ENCODE measurements at places on chromosomes 7 and 10.

GRCh38 chr10:26624006-26624405 is 73.5 kb upstream of the PDSS1 start:
- DNase-seq = no peak

GRCh38 chr7:139976838-139977656 is 85.7 kb downstream of the PARP12 start:
- peak; percentile 36 for DNase-seq

GRCh38 chr7:5689716-5690115 is 91.7 kb downstream of the RNF216 start:
- no peak for DNase-seq

- peak; percentile 15 for DNase-seq
Observed at GRCh38 chr7:64872351-64873154, 30.5 kb upstream of the ZNF273 start.

DNA sequence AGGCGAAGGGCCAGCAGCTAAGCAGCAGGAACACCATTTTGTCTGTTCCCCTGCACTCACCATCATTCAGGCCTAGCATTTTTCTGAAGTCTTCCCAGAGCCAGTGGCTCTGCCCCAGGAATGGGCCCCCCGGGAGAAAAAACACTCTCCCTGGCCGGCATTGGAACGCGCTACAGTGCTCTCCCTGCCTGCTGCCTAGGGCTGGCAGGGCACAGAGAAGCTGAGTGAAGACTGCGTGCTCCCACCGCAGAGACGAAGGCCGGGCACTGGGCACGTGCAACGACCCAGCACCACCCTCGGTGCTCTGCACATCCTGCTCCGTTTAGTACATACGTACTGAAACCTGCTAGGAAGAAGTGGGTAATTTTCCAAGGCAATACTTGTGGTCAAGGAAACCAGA is 34.4 kb downstream of the HSPA12A start:
- peak; percentile 29 for DNase-seq

GRCh38 chr7:49643321-49643720 is 130.1 kb upstream of the VWC2 start:
- DNase-seq = no peak

DNA sequence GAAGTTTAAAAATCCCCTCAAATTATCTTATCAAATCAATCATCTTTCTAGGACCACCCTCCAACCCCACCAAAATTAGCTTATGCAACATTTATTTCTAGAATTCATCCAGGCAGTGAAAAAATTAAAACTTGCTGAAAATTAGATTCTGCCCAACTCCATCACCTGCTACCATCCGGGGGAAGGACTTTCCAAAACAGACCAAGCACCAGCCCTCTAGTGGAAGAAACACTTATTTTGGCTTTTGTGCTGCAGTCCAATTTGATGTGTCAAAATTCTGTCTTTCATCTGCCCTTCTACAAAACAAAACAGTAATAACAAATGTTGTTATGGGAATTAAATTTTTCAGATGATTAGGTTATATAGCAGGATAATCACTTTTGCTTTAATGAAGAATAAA is 35.1 kb downstream of the GCC1 start:
- no peak for DNase-seq

- no peak for DNase-seq
Observed at GRCh38 chr10:43218206-43218950, 48.5 kb downstream of the RASGEF1A start.

DNA sequence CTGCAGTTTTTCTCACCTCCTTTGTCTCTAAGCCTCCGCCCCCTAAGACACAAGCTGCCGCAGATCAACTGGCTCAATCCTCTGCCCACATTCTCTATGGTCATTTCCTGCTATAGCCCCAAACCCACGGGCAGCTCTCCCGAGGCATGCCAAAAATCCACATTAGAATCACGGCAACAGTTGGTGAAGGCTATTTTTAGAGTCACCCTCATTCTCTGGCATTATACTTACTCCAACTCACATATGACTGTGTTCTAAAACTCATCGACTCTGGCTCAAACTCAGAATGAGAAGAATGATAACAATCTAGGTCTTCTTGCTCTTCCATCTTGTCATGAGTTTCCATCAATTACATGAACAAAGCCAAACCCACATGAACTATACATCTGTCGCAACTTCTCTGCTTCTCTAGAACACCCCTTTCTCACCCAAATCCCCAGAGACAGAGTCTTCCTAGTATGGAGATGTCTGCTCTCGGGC is 10.9 kb upstream of the KIAA1549 start:
- no peak for DNase-seq

Measured in endodermal cell (in vitro differentiated cells).